ENCODE measurements at places on chromosomes 16 and 17. TPM values are rescaled to one million over a fixed set of nuclear protein-coding genes. Genes with fewer than 3 reads are reported as not detected.

Gene ADCY9
- 7.9 TPM for total RNA-seq

DNA sequence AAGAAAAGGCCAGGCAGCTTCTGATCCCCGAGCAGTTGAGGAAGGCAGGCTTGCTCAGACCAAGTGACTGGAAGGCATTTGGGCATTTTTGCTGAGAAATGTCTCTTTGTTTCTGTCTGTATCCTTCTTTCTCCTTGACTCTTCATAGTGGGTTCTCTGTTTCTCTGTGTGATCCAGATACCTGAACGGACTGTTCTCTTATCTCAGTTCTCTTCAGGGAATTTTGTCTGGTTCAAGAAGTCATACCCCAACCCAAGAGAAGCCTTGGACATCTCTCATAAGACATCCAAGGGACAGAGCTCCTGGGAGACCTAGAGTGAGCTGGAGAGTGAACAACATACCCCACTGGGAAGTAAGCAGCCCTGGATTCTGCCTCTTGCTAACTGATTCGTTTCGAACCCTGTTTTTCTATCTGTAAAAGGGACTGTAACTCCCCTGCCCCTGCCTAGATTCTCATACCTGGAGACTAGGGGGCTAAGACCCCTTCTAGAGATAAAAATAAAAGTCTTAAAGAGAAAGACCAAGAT lies 541 bp downstream of the CCL3 start:
- DNase-seq = no peak

GRCh38 chr17:62064029-62064790 lies 868 bp downstream of the MED13 start:
- DNase-seq = peak; percentile 40

- peak; percentile 87 for DNase-seq
Measured at GRCh38 chr17:35082073-35082657, 18.7 kb upstream of the RFFL start.

Gene NAGS
- total RNA-seq = 2.6 TPM

Gene KRT14
- total RNA-seq = not detected

DNA sequence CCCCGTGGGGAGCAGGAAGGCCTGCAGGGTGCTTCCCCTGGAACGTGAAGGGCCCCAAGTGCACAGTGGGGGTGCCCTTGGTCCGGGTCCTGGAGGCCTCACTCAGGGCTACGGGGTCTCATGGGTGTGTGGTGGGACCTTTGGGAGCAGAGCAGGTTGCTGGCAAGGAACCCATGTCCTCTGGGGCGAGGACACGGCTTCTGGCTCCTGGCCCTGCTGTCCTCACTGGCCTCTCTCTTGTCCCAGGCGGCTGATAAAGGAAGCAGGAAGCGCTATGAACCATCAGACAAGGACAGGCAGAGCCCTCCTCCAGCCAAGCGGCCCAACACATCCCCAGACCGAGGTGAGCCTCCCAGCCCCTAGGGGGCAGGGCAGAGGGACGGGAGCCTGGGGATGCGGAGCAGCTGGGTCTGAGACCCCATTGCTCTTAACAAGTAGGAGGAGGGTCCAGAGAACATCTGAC lies 9.8 kb upstream of the IL17C start:
- peak; percentile 37 for DNase-seq

DNA sequence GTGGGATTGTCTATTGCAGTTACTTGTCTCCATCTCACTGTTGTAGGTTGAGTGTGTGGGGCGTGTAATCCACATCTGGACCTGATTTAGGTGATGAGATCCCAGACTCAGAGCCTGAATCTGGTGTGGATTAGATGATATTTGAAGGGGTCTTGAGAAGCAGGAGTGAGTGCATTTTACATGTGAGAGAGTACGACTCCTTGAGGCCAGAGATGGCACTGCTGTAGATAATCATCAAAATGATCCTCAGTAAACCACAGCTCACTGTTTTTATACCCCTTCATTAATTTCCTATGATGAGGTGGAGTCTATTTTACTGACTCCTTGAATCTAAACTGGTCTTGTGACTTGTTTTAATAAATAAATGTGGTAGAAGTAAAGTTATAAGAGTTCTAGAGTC lies 732.5 kb downstream of the KCNJ2 start:
- no peak for DNase-seq

All from HT1080 (cell line).